SK-N-MC (cell line): ENCODE measurements at places on chromosomes 12 and 14.

DNA sequence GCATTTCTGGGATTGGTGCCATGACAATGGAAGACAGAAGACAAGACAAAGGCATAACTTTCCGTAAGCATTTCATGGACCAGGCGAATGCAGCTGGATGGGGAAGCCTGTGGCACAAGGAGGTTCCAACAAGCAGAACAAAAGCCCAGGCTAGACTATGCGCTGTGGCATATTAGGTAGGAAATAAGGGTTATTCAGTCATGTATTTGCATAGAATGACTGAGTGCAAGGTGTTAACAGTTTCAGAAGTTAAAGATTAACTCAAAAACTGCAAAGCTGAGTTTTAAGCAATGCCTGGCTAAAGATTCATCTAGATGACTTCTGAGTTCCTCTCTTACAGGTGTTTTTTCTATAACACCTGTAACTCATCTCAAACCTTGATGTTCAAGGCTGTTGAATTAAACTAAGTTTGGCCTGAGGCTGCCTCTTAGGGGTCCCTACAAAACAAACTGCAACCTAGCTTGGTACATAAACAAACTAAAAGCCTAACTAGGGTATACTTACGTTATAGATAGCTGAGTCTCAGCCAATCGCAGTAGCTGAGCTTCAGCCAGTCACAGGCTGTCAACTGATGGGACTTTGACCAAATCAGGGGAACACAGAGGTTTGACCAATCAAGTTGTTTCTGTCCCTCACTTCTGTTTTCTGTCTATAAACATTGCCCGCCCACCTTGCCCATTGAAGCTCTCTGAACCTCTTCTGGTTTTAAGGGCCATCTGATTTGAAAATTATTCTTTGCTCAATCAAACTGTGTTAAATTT lies 52.2 kb upstream of the PLBD1 start:
- DNase-seq = no peak

DNA sequence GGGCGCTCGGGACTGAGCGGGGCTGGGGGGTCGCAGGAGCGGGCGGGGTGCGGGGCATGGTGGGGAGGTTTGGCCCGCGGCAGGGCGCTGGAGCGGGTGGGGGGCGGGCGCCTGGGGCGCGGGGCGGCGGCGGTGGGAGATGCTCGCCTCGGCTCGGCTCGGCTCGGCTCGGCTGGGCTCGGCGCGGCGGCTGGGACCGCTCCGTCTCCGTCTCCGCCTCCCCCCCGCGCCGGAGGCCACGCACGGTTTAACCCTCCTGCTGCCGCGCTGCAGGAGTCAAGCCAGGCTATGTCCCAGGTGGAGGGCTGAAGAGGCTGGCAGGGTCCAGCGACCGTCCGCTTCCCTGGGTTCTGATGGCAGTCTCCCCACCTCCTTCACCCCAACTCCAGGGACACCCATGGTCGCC lies at the start of gene PIANP:
Gene PIANP, minus strand, starts transcription at position 170 of the 406 bp plus-strand sequence. CDS start 2,754 bp downstream, outside the sequence.
- DNase-seq = no peak

DNA sequence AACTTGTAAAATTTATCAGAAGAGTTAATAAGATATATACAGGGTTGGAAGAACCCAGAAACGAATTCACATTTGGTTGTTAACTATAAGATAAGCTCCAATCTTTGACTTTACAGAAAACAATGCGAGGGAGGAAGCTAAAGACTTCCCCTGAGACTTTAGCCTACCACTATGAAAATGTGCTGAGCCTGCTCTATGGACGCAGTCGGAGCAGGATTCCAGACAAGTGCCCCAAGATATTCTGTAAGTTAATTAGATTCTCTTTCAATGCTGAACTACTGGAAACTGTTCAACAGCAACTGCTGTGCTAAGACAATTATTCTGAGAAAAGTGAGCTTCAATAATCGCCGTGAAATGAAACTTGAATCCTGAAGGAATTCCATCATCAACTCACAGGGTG lies 8.3 kb upstream of the LRRC10 start:
- peak; percentile 81 for DNase-seq

DNA sequence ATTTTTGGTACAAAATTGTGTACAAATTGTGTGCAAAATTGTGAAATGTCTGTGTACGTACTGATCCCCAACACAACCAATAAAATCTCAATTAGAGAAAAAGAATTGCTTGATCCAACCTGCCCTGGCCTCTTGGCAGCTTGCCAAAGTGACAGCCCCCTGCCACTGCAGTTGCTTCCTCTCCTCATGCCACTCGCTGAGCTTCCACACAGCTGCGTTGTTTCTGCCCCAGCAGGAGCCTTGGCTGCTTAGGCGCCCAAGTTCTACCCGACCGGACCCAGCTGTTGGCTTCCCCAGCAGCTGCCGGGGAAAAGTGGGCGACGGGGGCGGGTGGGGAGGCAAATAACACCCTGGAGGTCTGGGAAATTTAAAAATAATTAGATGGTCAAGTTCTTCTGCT lies 171.8 kb upstream of the ATF7IP start:
- DNase-seq = no peak

GRCh38 chr14:32524609-32525375 lies 195.7 kb downstream of the AKAP6 start:
- DNase-seq = no peak

DNA sequence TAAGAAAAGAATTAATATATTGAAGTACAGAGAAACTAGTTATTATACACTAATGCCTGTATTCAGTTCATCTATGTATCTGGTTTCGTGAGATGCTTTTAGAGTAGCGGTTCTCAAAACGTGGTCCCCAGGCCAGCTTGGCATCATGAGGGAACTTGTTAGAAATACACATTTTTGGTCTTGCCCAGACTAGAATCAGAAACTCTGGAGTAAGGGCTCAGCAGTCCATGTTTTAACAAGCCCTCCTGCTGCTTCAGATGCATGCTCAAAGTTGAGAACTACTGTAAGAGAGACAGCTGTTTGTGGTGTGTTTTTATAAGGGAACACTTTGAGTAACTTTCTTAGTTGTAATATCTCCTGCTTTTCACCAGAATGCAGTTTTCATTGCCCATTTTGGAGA lies 18.1 kb downstream of the GPATCH2L start:
- DNase-seq = no peak

DNA sequence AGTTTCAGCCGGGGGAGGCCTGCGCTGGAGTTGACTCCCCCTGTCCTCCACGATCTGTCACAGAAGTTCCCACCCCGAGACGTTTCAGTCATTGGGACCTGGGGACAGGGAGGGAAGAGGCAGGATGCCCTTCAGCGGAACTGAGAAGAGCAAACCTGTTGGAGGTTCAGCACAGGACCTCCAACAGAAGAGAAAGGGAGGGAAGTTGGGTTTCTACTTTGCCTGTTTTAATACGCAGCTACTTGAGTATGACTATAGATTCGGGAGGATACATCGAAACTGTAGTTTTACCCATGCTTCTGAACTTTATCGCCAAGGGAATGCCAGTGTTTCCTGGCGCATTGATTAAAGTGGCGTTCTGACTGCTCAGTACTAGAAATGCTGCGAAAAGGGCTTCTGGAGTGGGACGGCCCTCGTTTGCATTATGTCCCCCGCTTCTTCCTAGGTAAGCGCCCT lies 2.3 kb upstream of the DUSP6 start:
- no peak for DNase-seq

DNA sequence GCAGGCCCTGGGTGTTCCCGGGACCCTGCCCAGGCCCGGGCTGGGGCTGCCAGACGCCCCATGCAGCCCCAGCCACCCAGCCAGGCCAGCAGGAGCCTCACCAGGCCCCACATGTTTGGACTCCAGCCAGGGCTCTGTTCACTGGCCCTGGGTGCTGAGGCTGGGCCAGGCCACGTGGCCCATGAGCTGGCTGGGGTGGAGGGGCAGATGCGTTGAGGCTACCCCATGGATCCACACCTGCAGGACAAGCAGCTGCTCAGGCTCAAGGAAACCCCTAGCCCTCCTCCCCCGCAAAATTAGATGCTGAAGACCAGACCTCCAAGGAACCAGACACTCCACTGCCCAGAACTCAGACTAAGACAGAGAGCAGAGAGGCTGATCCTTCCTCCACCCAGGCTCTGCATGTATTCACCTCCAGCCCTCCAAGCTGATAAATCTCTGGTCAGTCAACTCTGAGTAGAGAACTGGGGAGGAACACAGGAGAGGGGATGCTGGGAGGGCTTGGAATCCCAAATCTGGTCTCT lies 1.6 kb downstream of the CDH24 start:
- no peak for DNase-seq

DNA sequence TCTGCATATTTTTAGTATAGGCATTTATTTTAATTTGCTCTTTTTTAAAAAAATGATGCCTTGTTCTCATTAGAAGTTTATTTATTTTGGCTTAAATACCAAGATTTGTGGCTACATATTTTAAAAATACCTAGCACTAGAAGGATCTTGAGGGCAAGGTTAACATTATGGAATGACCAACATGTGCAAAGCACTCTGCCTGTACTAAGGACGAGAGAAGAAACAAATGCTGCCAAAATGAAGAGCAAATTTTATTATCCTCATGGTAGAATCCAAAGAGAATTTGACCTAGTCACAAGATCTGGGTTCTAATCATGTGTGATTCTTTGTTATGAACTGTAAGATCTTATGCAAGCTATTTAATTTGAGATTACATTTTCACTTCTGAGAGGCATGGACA lies 2.8 kb downstream of the CAND1 start:
- no peak for DNase-seq
